ENCODE measurements at places on chromosomes 11 and 22. TPM values are rescaled to one million over a fixed set of nuclear protein-coding genes. Genes with fewer than 3 reads are reported as not detected.

IFITM10 gene
- total RNA-seq: 0.09 TPM

SPI1 gene
- total RNA-seq: not detected

OR1S2 gene
- total RNA-seq: not detected

A4GALT gene
- not detected for total RNA-seq

DNA sequence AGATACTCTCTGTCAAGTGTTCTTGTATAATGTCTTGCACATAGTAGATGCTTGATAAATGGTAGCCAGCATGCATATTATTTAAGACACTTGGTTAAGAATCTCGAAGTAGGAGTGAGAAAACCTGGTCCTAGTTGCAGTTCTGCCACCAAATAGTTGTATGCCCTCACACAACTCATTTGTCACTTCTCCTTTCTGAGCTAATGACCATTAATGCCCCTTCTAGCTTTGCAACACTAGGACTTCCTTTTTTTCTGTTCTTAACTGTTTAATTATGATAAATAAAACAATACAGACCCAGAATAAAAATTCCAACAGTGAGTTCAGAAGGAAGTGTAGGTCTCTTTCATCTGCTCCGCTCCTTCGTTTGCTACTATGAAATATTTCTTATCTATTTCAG, 453.6 kb downstream of the TMEM135 start:
- no peak overlapping the region for H3K27ac ChIP-seq
- H3K36me3 ChIP-seq: no peaks in the 10 kb centered on the region
- H3K27me3 ChIP-seq: no peaks in the 10 kb centered on the region
- no peak for DNase-seq
- H3K4me3 ChIP-seq: no peak overlapping the region

GRCh38 chr11:26753723-26754504, 32.1 kb upstream of the SLC5A12 start:
- no peaks in the 10 kb centered on the region for H3K27me3 ChIP-seq
- DNase-seq: peak; percentile 56
- H3K4me1 ChIP-seq: no peaks in the 10 kb centered on the region
- no peak overlapping the region for H3K27ac ChIP-seq
- H3K36me3 ChIP-seq: no peaks in the 10 kb centered on the region
- no peak overlapping the region for H3K4me3 ChIP-seq

- H3K4me3 ChIP-seq: no peak overlapping the region
- no peak overlapping the region for H3K27ac ChIP-seq
- no peak for DNase-seq
- peaks cover 62% of the 10 kb centered on the region for H3K4me1 ChIP-seq
- peaks cover 2% of the 10 kb centered on the region for H3K27me3 ChIP-seq
Measured at GRCh38 chr11:61610905-61611304, 30.0 kb upstream of the SYT7 start.

DNA sequence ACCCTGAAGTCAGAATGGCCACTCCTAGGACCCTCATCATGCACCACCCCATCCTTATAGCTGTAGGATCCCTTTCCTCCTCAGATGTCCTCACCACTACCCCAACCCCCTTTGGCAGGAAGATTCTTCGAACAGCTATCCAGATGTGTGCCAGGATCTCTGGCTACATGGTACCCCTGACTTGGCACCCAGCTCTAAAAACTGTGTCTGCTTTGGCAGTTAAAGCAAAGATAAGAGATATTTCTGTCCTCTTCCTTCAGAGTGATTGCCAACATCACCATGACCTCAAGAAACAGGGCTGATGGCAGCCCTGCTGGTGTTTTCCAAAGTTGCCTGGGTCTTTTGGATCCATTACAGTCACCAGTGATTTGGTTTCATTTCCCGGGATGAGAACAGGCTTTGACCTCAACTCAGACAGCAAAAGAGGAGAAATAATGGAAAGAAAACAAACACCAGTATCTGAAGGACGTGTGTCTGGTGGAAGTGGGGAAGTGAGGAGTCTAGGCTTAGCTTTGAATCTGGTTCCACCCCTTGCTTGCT, 4.3 kb upstream of the NRIP3 start:
- no peak overlapping the region for H3K4me3 ChIP-seq
- no peak overlapping the region for H3K27ac ChIP-seq
- peaks cover 7% of the 10 kb centered on the region for H3K4me1 ChIP-seq
- peaks cover 36% of the 10 kb centered on the region for H3K27me3 ChIP-seq
